ENCODE measurements at places on chromosomes 11 and 22. TPM values are rescaled to one million over a fixed set of nuclear protein-coding genes. Genes with fewer than 3 reads are reported as not detected.

OR2AT4 gene
- total RNA-seq = not detected

GRCh38 chr11:60482361-60482760 is 10.2 kb upstream of the MS4A12 start:
- no peaks in the 10 kb centered on the region for H3K4me1 ChIP-seq
- no peak overlapping the region for H3K4me3 ChIP-seq
- H3K36me3 ChIP-seq = no peaks in the 10 kb centered on the region

DNA sequence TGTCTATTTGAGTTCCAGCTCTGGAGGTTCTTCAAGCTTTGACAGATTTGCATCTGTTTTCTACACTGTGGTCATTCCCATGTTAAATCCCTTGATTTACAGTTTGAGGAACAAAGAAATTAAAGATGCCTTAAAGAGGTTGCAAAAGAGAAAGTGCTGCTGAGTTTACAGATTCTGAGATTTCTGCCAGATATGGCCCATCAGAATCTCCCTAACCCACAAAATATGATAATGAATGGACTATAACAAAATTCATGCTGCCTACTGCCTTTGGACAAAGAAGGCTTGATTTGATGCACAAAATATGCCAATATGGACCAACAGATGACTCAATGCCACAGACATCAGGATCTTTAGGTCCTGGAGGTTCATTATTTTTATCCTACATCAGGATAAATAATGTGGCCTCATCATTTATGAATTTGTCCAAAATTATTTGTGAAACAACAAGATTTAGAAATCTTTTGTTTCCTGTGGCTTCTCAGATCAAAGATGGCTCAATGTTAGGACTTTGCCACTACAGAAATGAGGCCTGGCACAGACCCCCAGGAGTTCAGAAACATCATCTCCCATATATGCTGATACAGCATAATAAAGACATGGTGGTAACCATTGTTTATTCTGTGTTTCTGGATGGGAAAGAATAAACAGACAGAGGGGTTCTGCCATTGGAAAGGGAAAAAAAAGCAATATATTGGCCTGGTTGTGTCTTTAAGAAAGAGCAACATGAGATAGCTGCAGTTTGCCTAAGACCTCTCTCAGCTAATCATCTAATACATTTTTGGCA is 6.7 kb downstream of the OR5AN1 start:
- no peaks in the 10 kb centered on the region for H3K4me1 ChIP-seq
- no peaks in the 10 kb centered on the region for H3K36me3 ChIP-seq
- no peak for DNase-seq
- H3K4me3 ChIP-seq = no peak overlapping the region
- no peak overlapping the region for H3K27ac ChIP-seq

HBB gene
- 323 TPM for total RNA-seq

DNA sequence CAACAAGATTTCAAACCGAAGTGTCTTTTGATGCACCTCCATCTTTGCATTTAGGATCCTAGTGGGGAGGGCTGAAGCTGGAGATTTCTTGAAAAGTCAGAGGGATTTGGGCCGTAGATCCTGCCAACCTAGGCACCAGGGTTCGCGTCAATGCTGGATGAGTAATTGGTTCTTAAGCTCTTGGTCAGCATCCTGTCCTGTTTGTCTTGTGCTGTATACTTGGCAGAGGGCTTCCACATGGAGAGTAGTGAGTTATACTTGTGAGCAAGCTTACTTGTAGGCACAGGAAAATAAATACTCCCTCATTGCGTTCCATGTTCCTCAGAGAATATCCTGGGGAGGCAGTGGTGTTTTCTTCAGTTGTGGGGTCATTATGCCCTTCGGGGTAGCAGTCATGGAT is 12.6 kb downstream of the INSC start:
- H3K27ac ChIP-seq = no peak overlapping the region
- H3K36me3 ChIP-seq = no peaks in the 10 kb centered on the region
- H3K4me1 ChIP-seq = no peaks in the 10 kb centered on the region
- DNase-seq = no peak
- no peak overlapping the region for H3K4me3 ChIP-seq
- H3K27me3 ChIP-seq = no peaks in the 10 kb centered on the region

GRCh38 chr22:26697151-26697550 is 39.8 kb downstream of the MIAT start:
- H3K4me1 ChIP-seq = no peaks in the 10 kb centered on the region
- no peak for DNase-seq
- H3K27ac ChIP-seq = no peak overlapping the region
- H3K27me3 ChIP-seq = no peaks in the 10 kb centered on the region
- H3K36me3 ChIP-seq = peaks cover 20% of the 10 kb centered on the region
- no peak overlapping the region for H3K4me3 ChIP-seq

SLC6A5 gene
- not detected for total RNA-seq

CEND1 gene
- total RNA-seq = not detected

DNA sequence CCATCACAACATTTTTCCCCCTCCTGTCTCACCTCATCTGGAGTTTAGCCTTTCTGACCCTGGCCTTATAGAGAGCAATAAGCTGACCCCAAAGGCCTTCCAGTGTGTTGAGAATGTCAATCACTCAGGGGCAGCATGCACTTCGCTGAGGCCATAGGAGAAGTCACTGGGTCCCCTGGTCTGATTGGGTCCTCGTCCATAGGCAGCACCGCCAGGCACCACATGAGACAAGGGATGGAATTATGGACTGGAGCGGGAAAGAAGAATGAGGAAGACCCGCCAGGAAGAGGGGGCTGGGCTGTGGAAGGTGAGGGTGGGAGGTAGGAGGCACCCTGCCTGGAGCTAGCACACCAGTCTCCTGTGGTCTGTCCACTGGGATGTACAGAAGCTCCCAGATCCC is 72.9 kb downstream of the DSCAML1 start:
- no peak overlapping the region for H3K27ac ChIP-seq
- no peak overlapping the region for H3K4me3 ChIP-seq
- H3K27me3 ChIP-seq = no peaks in the 10 kb centered on the region

DNA sequence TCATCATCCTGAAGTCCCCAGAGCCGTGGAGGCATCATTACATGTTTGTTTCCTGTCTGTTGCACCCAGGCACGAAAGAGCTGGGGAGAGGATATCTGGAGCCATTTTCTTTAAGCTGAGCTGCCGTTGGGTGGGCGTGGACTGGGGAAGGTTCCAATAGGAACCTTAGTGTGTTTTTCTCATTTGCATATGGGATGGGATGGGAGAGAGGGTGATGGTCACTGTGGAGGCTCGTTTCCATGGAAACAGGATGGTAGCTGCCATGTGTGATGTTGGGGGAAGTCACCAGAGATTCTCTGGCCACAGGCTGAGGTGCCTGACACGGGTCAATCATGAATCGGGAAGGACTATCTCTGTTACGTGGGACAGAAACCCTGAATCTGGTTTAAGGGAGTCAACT is 39.7 kb downstream of the CACNA1I start:
- no peak overlapping the region for H3K27ac ChIP-seq
- DNase-seq = no peak
- H3K36me3 ChIP-seq = no peaks in the 10 kb centered on the region
- H3K4me3 ChIP-seq = no peak overlapping the region
- H3K4me1 ChIP-seq = no peaks in the 10 kb centered on the region
- H3K27me3 ChIP-seq = peaks cover 30% of the 10 kb centered on the region

LSP1 gene
- total RNA-seq = 90.4 TPM

DNA sequence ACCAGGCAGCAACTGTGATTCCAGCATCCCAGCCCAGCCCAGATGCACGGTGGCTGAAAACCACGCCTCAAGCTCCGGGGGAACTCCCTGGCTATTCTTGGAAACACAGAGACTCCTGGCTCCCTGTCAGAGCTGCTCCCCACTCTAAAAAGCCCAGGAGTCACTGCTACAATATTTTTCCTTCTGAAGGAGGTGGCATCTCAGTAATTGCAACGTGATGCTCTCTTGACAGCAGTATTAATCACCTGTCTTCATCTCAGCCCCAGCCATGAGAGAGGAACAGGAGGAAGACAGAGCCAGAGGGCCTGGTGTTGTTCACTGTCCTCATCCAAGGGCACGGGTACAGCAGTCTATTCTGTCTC is 26.9 kb downstream of the DRD2 start:
- no peak for DNase-seq
- H3K36me3 ChIP-seq = no peaks in the 10 kb centered on the region

- H3K4me1 ChIP-seq = no peaks in the 10 kb centered on the region
- no peak overlapping the region for H3K27ac ChIP-seq
- DNase-seq = no peak
- no peak overlapping the region for H3K4me3 ChIP-seq
Measured at GRCh38 chr11:113373981-113374560, 13.5 kb upstream of the ANKK1 start.

RFPL3 gene
- total RNA-seq = not detected

DNA sequence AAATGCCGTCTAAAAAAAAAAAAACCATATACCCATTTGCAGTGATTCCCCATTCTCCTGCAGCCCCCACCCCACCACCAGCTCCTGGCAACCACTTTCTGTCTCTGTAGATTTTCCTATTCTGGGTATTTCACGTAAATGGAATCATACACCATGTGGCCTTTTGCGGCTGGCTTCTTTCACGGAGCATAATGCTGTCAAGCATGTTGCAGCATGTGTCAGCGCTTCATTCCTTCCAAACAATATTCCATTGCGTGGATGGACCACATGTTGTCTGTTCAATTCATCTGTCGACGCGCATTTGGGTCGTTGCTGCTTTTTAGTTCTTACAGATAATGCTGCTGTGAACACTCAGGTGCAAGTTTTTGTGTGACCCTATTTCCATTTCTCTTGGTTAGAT is 14.8 kb upstream of the EMID1 start:
- H3K4me3 ChIP-seq = no peak overlapping the region
- no peaks in the 10 kb centered on the region for H3K36me3 ChIP-seq
- H3K4me1 ChIP-seq = peaks cover 2% of the 10 kb centered on the region
- no peak overlapping the region for H3K27ac ChIP-seq
- DNase-seq = no peak

ZC3H7B gene
- 63.1 TPM for total RNA-seq

MAP6 gene
- 10.8 TPM for total RNA-seq

- peaks cover 3% of the 10 kb centered on the region for H3K27me3 ChIP-seq
- H3K4me1 ChIP-seq = no peaks in the 10 kb centered on the region
- H3K36me3 ChIP-seq = no peaks in the 10 kb centered on the region
- H3K4me3 ChIP-seq = no peak overlapping the region
- no peak for DNase-seq
- no peak overlapping the region for H3K27ac ChIP-seq
Measured at GRCh38 chr11:44530413-44531115, 34.9 kb upstream of the CD82 start.

All from lower lobe of right lung (tissue), 2 donors.